Fibroblast of the conjunctiva (primary cell): ENCODE measurements at places on chromosomes 7 and 10.

DNA sequence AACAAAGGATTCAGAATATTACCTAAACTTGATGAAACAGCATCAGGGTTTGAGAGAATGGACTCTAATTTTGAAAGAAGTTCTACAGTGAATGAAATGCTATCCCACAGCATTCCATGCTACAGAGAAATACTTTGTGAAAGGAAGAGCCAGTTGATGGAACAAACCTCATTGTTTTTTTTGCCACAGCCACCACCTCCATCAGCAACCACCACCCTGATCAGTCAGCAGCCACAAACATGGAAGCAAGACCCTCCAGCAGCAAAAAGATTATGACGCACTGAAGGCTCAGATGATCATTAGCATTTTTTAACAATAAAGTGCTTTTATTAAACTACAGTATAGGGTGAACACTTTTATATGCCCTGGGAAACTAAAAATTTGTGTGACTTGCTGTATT, 98.7 kb downstream of the LRRC4 start:
- DNase-seq: no peak

DNA sequence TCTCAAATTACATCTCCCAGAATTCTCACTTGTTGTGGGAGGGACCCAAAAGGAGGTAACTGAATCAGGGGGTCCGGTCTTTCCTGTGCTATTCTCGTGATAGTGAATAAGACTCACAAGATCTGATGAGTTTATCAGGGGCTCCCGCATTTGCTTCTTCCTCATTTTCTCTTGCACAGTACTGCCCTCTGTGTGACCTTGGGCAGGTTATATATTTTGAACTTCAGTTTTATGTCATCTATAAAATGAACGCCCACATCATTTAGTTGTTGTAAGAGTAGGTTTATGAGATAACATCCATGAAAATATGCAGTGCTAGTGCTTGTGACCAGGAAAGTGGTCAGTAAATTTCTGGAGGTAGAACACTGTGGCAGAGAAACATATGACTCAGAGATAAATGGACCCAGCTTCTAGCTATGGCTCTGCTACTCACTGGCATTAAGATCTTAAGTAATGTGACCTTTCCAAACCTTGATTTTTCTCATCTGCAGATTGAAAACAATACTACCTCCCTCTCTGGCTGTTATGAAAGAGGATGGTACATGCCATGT, 44.3 kb downstream of the SCRN1 start:
- DNase-seq: no peak

DNA sequence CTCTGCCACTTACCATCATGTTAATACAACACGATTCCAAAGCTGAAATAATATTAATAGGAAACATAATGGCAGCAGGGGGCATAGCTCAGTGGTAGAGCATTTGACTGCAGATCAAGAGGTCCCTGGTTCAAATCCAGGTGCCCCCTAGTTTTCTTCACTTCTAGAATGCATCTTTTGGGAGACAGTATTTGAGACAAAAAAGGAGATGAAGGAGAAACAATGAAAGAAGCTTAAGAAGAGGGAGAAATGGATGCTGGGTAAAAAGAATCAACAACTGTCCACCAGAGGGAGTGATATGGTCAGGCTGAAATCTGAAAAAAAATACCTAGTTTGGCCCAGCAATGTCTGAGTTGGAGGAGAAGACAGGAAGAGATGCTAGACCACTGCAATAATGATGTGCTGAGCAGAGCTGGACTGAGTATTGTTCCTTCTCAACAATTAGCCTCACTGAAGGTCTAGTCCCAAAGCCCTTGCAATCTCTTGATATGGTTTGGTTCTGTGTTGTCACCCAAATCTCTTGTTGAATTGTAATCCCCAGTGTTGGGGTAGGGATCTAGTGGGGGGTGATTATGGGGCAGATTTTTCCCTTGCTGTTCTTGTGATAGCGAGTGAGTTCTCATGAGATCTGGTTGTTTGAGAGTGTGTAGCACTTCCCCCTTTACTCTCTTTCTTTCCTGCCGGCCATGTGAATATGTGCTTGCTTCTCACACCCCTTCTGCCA, 48.3 kb downstream of the ZNF783 start:
- DNase-seq: peak; percentile 73

GRCh38 chr7:78417180-78417853, 618.7 kb downstream of the PHTF2 start:
- no peak for DNase-seq

DNA sequence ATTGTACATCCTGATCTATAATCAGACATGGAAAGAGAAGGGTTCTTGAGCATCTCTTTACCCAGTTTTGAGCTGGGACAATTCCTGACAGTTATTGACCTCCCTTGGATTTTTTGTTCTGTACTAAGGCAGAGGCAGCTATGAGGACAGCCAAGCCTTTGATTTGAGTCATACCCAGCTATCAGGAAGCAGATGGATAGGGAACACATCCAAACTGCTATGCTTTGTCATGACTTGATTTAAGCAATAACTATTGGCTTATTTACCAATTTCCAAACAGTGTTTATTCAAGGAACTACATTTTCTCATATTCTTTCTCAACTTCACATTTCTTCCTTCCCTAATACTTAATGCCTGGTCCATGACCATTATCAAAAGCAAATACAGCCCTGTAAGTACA, 396.4 kb upstream of the STEAP1 start:
- DNase-seq: no peak

- no peak for DNase-seq
These were observed 305.6 kb downstream of the LRMDA start for GRCh38 chr10:75736889-75737579.

DNA sequence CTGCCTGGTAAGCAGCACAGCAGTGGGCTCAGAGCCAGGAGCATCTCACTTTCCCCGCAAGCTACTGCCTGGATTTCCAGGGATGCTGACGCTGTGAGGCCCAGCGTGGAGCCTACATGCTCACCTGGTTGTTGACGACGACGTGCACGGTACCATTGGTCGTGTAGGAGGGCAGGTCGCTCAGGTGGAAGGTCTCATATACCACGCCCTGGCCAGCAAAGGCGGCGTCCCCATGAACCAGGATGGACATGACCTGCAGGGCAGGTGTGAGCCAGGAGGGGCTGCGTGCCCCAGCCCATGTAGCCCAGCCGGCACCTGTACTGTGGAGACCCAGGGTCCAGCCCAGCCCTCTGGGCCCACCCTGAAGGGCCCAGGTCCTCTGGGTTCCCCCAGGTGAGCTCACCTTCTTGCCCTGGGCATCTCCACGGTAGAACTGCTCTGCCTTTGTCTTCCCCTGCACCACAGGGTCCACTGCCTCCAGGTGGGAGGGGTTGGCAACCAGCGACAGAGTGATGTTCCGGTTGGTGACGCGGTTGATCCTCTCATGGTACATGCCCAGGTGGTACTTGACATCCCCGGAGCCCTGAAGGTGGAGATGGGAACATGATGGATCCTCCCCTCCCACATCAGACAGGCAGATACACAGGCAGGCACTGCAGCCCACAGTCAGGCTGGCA, 15.4 kb downstream of the OGDHL start:
- DNase-seq: no peak

- no peak for DNase-seq
These were observed 48.1 kb upstream of the GLCCI1 start for GRCh38 chr7:7920481-7920880.

- DNase-seq: no peak
These were observed 19.6 kb downstream of the ARID5B start for GRCh38 chr10:61921143-61921542.

DNA sequence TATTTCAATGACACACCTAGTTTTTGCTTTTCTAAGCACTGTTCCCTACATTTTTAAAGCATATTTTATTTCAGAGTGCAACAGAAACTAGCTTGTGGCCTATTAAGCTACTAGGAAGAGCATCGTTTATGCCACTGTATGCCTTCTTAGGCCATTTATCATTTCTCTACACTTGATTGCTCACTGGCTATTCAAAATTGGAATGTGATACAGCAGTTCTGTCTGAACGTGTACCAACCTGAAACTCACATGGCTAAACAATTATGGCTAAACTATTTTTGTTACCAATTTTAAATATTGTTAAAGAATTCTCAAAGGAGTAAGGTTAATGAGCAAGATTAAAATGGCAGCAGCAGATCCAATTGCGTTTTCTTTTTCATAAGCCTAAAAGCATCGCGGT, 105.2 kb downstream of the GSAP start:
- no peak for DNase-seq

DNA sequence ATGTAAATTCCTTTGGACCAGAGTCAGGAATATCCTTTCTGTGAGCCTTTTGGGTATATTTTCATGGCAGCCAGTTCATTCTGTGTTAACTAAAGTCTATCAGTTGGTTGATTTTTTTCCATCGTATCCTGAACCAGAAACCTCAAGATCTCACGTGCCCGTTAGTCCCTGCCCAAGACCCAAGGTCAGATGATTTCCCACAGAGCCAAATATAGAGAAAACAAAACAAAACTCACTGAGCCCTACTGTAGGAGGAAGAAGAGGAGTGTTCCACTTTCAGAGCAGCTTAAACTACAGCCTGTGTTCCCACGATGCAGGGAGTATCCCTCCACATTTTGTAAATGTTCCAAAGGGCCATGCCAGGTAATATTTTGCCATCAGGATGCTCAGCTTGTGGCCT, 96.0 kb upstream of the ADO start:
- DNase-seq: no peak

DNA sequence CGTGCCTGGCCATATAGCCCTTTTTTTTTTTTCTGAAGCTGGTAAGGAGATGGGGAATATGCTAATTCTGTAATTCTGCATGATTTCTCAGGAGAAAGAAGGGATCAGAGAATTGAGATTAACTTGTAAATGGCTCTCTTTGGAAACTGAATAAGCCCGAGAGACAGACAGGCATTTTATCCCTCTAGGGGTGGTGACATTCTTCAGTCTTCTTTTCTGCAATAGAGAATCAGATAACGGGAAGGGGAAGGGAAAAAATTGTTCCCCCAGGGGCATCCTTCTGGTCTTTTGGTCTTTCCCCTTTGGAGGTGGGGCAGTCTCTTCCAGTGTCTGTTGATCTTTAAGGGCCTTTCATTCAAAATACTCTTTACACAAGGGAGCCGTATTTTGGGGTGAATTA, 34.2 kb downstream of the HK1 start:
- no peak for DNase-seq

DNA sequence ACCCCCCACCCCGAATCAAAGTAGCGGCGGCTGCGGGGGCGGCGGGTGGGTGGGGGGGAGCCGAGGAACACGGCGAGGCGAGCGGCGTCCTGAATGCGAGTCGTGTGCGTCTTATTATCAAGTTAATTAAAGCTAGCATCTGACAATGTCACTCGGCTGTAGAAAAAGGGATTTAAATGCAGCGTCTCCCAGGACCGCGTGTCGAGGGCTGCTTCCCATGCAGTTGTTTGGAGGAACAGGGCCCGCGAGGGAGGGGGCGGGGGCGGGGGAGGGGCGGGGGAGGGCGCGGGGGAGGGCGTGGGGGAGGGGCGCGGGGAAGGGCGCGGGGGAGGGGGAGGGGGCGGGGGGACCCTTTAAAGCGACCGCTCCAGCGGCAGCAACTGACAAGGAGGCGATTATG, 2.7 kb upstream of the UNCX start:
- DNase-seq: no peak

GRCh38 chr10:122648599-122649428, 50.8 kb downstream of the C10orf120 start:
- peak; percentile 8 for DNase-seq

- no peak for DNase-seq
These were observed at the start of gene MYO3A for GRCh38 chr10:25933653-25934608. MYO3A (plus strand) TSS chr10:25934229; CDS start chr10:25952111, 17,882 bp downstream.

DNA sequence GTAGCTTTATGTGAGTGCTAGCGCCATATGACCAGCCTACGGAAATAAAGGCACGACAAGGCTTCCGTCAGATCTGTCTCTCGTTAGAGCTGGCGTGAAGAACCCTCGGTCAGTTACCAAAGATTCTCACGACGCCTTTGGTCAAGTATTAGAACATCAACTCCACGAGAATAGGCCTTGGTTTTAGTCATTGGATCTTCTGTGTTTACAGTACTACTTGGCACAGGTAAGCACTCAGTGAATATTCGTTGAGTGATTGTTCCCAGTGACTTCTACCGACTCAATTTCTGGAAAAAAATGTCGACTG, 316 bp downstream of the RBM48 start:
- no peak for DNase-seq

GRCh38 chr7:140004672-140005071, 58.1 kb downstream of the PARP12 start:
- no peak for DNase-seq

- DNase-seq: no peak
These were observed 1.9 kb downstream of the SEMA4G start for GRCh38 chr10:100970914-100971811.

DNA sequence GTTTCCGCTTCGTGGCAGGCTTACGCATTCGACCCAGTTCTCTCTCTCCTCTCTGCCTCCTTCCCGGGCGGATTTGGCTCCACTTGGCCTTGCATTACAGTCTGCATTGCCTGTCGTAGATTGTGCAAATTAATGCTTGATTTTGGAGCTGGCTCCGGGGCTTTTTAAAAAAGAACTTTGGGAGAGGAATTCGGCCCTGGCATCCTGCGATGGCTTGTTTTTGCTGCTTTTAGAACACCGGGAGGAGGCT, 767 bp downstream of the EIF4EBP2 start:
- no peak for DNase-seq

DNA sequence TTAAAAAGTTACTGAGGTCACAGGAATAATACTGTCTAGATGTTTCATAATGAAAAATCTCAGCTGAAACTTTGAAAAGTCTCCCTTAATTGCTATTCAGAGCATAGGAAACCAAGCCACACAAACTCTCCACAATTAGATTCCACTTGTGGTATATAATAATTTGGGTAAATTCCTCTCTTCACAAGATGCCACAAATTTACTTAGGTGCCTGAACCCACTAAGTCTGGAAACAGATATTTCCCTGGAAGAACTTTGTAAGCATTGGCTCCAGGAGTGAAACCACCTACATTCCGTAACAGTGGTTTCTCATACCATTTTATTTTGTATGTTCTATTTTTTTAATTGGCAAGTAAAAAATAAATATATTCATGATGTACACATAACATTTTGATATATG, 493.4 kb downstream of the SEMA3D start:
- no peak for DNase-seq

GRCh38 chr10:501596-501995, 187.9 kb downstream of the DIP2C start:
- no peak for DNase-seq

GRCh38 chr10:78354101-78354500, 320.4 kb downstream of the RPS24 start:
- DNase-seq: no peak

- no peak for DNase-seq
These were observed at the start of gene CDCA7L for GRCh38 chr7:21945454-21946221. CDCA7L (minus strand) TSS chr7:21945899; CDS start chr7:21945804, 95 bp downstream.

DNA sequence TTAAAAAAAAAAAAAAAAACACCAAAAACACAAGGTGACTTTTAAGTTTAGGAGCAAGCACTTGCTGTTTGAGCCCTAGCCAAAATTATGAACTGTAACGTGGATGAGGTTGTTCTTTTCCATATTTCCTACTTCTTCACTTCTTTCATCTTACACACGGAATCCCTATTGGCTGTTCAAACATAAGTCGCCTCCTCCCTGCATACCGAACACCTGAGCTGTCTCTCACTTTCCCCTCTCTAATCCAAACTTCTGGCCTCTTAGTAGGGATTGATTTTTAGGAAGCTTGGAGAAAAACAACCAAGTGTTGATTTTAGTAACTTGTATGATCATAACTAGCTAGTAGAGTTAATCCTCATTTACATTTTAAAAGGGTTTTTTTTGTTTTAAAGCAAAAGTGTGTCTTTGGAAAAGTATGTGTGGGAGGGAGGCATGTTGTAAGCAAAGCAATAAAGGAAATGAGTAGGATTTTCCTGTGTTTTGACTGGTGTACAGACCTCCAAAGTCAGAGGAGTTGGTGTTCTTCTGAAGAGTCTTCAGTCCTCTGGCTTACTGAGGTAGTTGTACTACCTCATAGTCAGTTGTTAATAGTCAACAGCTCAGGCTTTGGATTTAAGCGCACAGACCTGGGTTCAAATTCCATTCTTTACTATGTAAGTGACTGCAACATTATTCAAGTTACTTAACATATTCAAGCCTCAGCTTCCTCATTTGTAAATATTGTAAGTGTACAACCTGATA, 39.3 kb downstream of the RABGEF1 start:
- no peak for DNase-seq
